HFFc6 (cell line): ENCODE measurements at places on chromosomes 3 and 15. TPM values are rescaled to one million over a fixed set of nuclear protein-coding genes. Genes with fewer than 3 reads are reported as not detected.

- H3K27ac ChIP-seq, result no peak overlapping the region
- no peaks in the 10 kb centered on the region for H3K36me3 ChIP-seq
- no peak overlapping the region for H3K4me3 ChIP-seq
- H3K27me3 ChIP-seq, result peaks cover 7% of the 10 kb centered on the region
- no peaks in the 10 kb centered on the region for H3K4me1 ChIP-seq
Measured at GRCh38 chr3:37492468-37492867, 318.1 kb upstream of the LRRFIP2 start.

DNA sequence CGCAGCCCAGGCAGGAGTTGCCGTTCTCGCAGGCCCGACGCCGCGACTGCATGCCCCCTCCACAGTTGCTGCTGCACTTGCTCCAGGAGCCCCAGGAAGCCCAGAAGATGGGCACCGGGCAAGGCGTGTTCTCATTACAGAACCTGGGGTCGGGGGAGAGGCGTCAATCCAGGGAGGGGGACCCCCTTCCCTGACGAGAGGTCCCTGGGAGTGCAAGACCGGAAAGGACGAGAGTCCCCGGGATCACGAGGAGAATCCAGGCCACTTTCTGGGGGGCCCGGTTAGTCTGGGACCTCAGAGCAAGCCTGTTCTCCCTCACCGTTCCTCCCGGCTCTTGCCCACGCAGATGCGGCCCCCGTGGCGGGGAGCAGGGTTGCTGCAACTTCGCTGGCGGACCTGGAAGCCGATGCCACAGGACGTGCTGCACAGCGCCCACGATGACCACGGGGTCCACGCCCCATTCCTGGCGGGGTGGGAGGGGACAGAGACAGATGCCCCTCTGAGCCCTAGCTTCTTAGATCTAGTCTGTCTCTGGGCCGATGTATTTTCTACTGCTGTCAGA lies 113.9 kb downstream of the SEMA5B start:
- H3K4me1 ChIP-seq, result no peaks in the 10 kb centered on the region
- no peak overlapping the region for H3K27ac ChIP-seq
- peaks cover 48% of the 10 kb centered on the region for H3K27me3 ChIP-seq
- no peak for DNase-seq
- no peak overlapping the region for H3K4me3 ChIP-seq
- H3K36me3 ChIP-seq, result no peaks in the 10 kb centered on the region

Gene CLDN11
- 3.9 and 65.0 TPM in 2 replicates for total RNA-seq

DNA sequence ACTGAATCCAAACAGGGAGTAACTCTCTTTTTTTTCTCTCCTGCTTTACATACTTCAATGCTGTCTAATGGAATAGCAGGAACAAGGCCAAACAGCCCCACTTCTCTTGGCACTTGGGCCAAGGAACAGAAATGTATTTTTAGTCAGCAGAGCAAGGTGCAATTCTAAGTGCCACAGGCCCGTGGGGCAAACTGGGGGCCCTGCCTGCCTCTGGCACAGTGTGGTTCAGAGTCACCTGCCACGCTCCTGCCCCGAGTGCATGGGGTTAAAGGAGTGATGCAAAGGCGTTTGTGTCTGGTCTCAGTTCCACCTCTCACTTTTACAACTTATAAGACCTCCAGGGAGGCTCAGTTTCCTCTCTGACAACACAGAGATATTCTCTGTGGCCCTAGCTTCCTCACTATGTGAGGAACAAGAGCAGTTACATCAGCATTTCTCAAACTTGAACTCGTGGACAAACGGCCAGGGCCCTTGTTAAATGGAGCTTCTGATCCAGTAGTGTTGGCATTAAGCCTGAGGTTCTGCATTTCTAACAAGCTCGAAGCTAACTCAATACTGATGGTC lies 51.3 kb downstream of the LRIG1 start:
- no peaks in the 10 kb centered on the region for H3K36me3 ChIP-seq
- DNase-seq, result no peak
- H3K27ac ChIP-seq, result no peak overlapping the region
- H3K27me3 ChIP-seq, result no peaks in the 10 kb centered on the region; the same call in 1 of the 2 replicates

DNA sequence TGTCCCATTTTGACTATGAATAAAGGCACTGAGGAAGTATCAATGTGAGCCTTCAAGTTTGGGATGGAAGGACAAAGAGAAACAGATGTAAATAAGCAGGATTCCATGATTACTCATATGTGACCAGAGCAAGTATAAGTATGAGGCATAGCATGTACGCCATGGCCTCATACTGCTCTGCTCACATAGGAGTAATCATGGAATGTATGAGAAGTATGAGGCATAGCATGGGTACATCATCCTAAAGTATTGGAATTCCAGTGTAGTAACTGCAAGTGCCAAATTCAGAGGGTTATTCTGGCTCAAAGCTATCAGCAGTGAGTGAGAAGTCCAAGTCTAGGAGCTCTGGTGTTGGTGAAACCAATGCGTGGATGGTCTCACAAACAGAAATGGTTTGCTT lies 81.2 kb upstream of the WDR72 start:
- no peak overlapping the region for H3K27ac ChIP-seq
- no peak overlapping the region for H3K4me3 ChIP-seq
- H3K4me1 ChIP-seq, result no peaks in the 10 kb centered on the region
- H3K36me3 ChIP-seq, result no peaks in the 10 kb centered on the region; the same call in 1 of the 2 replicates
- DNase-seq, result no peak
- no peaks in the 10 kb centered on the region; the same call in 1 of the 2 replicates for H3K27me3 ChIP-seq

Gene ZNF860
- 0.17 to 0.38 TPM (median 0.24 TPM) in 3 replicates for total RNA-seq

DNA sequence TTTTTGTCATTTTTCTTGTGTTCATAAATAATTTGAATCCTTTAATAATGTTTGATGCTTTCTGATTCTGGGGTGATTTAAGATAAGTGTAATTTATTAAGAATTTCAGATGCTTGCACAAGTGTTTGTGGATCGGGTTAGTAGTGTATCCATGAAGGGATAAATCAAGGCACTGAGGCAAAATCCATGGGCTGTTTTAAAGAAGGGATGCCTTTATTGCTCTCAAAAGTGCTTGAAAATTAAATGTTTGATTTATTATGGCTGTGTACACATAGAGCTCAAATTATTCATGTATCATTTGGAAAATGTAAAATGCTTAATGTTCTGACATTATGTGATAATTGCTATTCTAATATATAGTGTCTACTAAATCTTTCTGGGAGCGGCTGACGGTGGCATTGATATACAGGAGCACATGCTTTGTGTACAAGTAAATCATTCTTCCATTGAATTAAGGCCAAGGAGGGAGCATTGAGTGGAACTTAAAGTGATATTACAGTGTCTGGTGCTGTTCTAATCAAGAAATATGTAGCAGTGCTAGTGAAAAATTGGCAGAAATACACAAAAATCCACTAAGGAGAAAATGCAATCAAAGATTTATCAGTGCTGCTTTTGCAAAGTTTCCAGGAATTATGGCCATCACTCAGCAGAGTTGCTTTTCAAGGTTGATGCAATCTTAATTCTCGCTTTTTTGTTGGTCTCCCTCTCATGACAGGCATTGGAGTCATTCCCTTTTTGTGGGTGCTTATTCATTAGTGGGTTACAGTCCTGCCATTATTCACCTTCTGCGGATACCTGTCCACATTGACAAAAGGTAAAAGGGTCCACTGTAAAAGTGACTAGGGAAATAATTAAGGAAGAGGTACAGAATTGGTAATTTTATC lies 181.6 kb downstream of the MFSD1 start:
- DNase-seq, result no peak
- no peaks in the 10 kb centered on the region; the same call in 1 of the 2 replicates for H3K27me3 ChIP-seq
- H3K27ac ChIP-seq, result no peak overlapping the region
- no peaks in the 10 kb centered on the region for H3K4me1 ChIP-seq
- H3K36me3 ChIP-seq, result no peaks in the 10 kb centered on the region
- no peak overlapping the region for H3K4me3 ChIP-seq

GRCh38 chr3:66991459-66991858 lies 6.6 kb upstream of the KBTBD8 start:
- DNase-seq, result peak; percentile 59
- H3K27ac ChIP-seq, result no peak overlapping the region
- no peak overlapping the region for H3K4me3 ChIP-seq

Gene DOCK3
- 0.16 to 0.24 TPM (median 0.21 TPM) in 3 replicates for total RNA-seq

- peaks cover 7% of the 10 kb centered on the region; the same call in 1 of the 2 replicates for H3K4me1 ChIP-seq
- H3K27ac ChIP-seq, result no peak overlapping the region
- DNase-seq, result no peak
- H3K4me3 ChIP-seq, result no peak overlapping the region
- H3K27me3 ChIP-seq, result no peaks in the 10 kb centered on the region; the same call in 1 of the 2 replicates
- peaks cover 11% of the 10 kb centered on the region for H3K36me3 ChIP-seq
Measured at GRCh38 chr3:97940034-97940433, 32.2 kb downstream of the RIOX2 start.

Gene ISL2
- 4.4 to 5.9 TPM (median 5.7 TPM) in 3 replicates for total RNA-seq

Gene SLC12A8
- 1.7 and 4.6 TPM in 2 replicates for total RNA-seq

GRCh38 chr3:68142441-68142840 lies 488.0 kb upstream of the SUCLG2 start:
- no peak overlapping the region for H3K27ac ChIP-seq
- no peaks in the 10 kb centered on the region for H3K4me1 ChIP-seq
- H3K36me3 ChIP-seq, result no peaks in the 10 kb centered on the region
- no peaks in the 10 kb centered on the region for H3K27me3 ChIP-seq

DNA sequence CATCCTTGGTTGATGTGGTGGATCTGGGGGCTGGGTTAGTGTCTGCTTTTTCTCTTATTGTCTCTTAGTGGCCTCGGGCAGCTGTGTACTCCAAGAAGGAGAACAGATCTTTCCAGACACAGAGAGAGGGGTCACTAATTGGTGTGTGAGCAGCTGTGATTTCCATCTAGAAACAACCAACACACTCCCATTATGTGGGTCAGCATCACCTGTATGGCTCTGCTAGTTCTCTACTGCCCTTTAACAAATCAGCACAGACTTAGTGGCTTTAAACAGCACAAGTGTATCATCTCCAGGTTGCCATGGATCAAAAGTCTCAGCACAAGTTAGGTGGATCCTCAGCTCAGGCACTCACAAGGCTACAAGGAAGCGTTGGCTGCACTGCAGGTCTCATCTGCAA lies 156.8 kb downstream of the LRTM1 start:
- no peak for DNase-seq
- H3K27me3 ChIP-seq, result no peaks in the 10 kb centered on the region; the same call in 1 of the 2 replicates
- no peaks in the 10 kb centered on the region for H3K36me3 ChIP-seq
- H3K4me3 ChIP-seq, result no peak overlapping the region

Gene BTD
- total RNA-seq, result 16.8 to 19.6 TPM (median 17.6 TPM) in 3 replicates

DNA sequence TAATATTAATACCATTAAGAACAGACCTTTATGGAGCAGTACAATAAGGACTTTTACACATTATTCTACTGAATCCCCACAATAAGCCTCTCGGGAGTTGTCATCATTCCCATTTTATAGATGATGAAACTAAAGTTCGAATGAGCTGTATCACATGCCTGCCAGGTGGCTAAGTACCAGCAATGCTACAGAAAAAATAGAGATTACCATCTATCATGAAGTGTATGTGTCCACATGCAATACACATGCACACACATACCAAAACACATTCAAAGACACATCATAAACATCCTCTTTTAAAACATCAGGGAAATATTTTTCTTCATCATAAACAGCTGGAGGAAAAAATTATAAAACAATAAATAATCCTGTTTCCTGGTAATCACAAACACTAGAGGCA lies 136.6 kb downstream of the SUCLG2 start:
- no peaks in the 10 kb centered on the region for H3K27me3 ChIP-seq
- H3K27ac ChIP-seq, result no peak overlapping the region
- peaks cover 30% of the 10 kb centered on the region for H3K36me3 ChIP-seq

Gene WDR93
- total RNA-seq, result not detected in 2 replicates

DNA sequence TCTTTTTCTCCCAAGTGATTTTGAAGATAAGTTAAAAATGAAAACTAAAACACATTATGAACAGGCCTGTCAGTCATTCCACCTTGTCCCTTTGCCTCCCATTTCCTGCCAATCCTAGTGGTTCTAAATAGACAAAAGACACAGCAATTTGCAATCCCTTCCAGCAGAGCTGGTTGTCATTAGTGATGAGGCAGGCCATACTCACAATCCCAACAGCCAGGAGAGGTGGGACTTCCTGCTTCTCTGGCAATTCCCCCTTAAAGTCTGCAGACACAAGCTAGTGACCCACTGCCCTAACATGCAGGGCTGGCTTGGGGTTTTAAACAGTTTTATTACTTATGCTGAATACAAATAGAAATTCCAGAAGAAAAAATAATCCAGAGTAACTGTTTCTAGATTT lies 38.4 kb upstream of the RBP1 start:
- no peaks in the 10 kb centered on the region for H3K36me3 ChIP-seq
- H3K27me3 ChIP-seq, result no peaks in the 10 kb centered on the region
- H3K27ac ChIP-seq, result no peak overlapping the region

Gene CPLX3
- not detected in 3 replicates for total RNA-seq

GRCh38 chr3:159275741-159276140 lies 473.9 kb downstream of the MFSD1 start:
- H3K27ac ChIP-seq, result no peak overlapping the region
- no peaks in the 10 kb centered on the region for H3K36me3 ChIP-seq
- no peaks in the 10 kb centered on the region for H3K4me1 ChIP-seq

- H3K4me3 ChIP-seq, result peak overlapping the region; percentile 76
- H3K27me3 ChIP-seq, result peaks cover 18% of the 10 kb centered on the region
- DNase-seq, result no peak
- H3K36me3 ChIP-seq, result no peaks in the 10 kb centered on the region
- no peak overlapping the region for H3K27ac ChIP-seq
Measured at GRCh38 chr15:78811825-78812183, 540 bp upstream of the ADAMTS7 start.

Gene CCRL2
- total RNA-seq, result 0.21 TPM in 1 of 3 replicates, not detected in the others

Gene IGSF11
- total RNA-seq, result not detected in 3 replicates

GRCh38 chr3:110166791-110167190 lies 829.4 kb upstream of the DPPA4 start:
- no peak overlapping the region for H3K27ac ChIP-seq
- no peaks in the 10 kb centered on the region; the same call in 1 of the 2 replicates for H3K27me3 ChIP-seq
- no peak overlapping the region for H3K4me3 ChIP-seq
- peaks cover 47% of the 10 kb centered on the region for H3K4me1 ChIP-seq
- DNase-seq, result no peak

GRCh38 chr15:51856714-51857380 lies 27.4 kb downstream of the TMOD3 start:
- peaks cover 28% of the 10 kb centered on the region for H3K36me3 ChIP-seq
- H3K27ac ChIP-seq, result no peak overlapping the region
- H3K27me3 ChIP-seq, result no peaks in the 10 kb centered on the region

GRCh38 chr3:136949146-136949545 lies 8.6 kb upstream of the IL20RB start:
- H3K4me1 ChIP-seq, result peaks cover 42% of the 10 kb centered on the region
- H3K36me3 ChIP-seq, result peaks cover 13% of the 10 kb centered on the region
- no peaks in the 10 kb centered on the region for H3K27me3 ChIP-seq

DNA sequence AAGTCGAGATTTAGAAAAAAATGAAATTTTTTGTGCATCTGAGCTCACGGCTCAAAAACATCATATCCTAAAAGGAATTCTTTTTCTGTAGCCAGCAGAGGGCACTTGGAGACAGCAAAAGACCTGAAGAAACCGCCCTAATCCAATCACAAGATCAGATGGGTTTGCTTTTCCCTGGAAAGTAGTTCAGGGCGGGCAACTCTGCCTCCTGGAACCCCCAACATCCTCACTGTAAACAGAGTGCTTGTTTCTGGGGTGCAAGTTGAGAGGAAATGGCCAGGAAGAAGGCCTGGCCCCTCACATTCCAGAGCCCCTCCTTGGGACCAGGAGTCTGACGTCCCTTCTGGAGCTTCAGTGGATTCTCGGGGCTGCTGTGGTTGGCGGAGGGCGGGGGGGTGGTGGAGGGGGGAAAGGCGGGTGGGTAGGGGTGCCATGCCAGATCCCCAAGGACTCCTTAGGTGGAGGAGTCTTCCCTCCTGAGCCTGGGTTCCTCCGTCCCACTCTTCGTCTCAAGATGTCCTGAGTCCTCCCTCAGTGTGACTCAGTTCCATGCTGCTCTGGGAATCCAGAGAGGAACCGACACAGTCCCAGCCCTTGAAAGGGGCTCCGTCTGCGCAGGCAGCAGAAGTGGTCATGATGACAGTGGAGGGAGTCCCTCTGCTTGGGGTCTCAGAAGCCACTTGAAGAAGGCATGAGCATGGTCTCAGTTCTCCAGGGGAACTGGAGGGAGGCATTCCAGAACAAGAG lies 35.9 kb downstream of the CCK start:
- DNase-seq, result peak; percentile 65
- H3K27ac ChIP-seq, result no peak overlapping the region
- peak overlapping the region; percentile 61; the same call in 1 of the 2 replicates for H3K4me3 ChIP-seq

Gene MUC4
- not detected in 3 replicates for total RNA-seq

Gene ACTRT3
- 1.9 to 3.9 TPM (median 3.2 TPM) in 3 replicates for total RNA-seq

Gene ANP32A
- 97.7 to 114 TPM (median 111 TPM) in 3 replicates for total RNA-seq
